ENCODE measurements at places on chromosomes 6 and 20. TPM values are rescaled to one million over a fixed set of nuclear protein-coding genes. Genes with fewer than 3 reads are reported as not detected.

Gene C6orf15
- not detected for total RNA-seq

Gene SLC44A4
- not detected for total RNA-seq

Gene PBOV1
- not detected for total RNA-seq

Gene PRIM2
- total RNA-seq, result 4.1 TPM

Gene RPRD1B
- total RNA-seq, result 15.2 TPM

Gene BNIP5
- not detected for total RNA-seq

Gene OR2J3
- not detected for total RNA-seq

Gene DEFB116
- not detected for total RNA-seq

Gene SLC17A3
- total RNA-seq, result not detected

Gene MRAP2
- 0.70 TPM for total RNA-seq

Gene MCCD1
- not detected for total RNA-seq

Gene NEU1
- 23.6 TPM for total RNA-seq

Gene HS3ST5
- total RNA-seq, result not detected

Gene HLA-DPB1
- total RNA-seq, result 6.7 TPM

Gene SLC16A10
- total RNA-seq, result 1.2 TPM

Gene COL10A1
- not detected for total RNA-seq

Gene CCN5
- 6.7 TPM for total RNA-seq

Gene KIF6
- not detected for total RNA-seq

Gene NMBR
- total RNA-seq, result not detected

Gene KHDC1
- 0.30 TPM for total RNA-seq

Gene PKIB
- 4.5 TPM for total RNA-seq

Gene POU5F1
- 2.5 TPM for total RNA-seq

All from esophagus squamous epithelium (tissue), 5 donors.